ENCODE measurements at places on chromosomes 6 and 20. TPM values are rescaled to one million over a fixed set of nuclear protein-coding genes. Genes with fewer than 3 reads are reported as not detected.

DNA sequence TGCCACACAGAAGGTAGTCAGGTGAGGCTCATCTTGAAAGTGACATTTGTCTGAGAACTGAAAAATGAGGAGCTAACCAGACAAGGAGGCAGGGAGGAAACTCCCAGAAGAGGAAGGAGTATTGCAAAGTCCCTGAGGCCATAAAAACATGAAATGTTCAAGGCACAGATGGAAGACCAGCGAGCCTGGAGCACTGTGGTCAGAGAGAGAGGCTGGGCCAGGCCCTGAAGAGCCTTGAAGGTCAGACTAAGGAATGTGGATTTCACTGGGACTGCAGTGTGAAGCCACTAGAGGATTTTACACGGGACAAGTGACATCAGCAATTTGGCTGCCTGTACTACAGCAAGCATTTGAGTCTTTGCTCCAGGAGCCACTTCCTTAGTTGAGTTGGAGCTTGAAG, 21.1 kb upstream of the TMEM181 start:
- DNase-seq, result no peak

The NELFCD gene
- 44.6 TPM for total RNA-seq

DNA sequence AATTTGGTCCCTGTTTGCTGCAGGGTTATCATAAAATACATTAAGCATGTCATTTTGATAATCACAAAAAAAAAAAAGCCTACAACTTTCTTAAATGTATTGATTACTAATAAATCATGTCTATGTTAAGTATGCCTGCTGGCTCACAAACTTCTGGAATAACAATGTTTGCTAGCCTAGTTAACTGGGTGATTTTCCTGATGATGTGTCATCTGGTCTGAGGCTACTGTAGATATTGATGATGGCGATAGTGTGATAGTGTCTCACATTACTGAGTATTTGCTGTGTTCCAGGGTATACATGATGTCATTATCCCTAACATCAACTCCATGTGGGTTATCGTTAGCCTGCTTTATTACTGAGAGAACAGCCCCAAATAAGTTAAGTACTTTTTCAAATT, 86.2 kb upstream of the VSTM2L start:
- DNase-seq, result no peak

GRCh38 chr6:80282913-80283554, 176.6 kb downstream of the BCKDHB start:
- DNase-seq, result no peak

DNA sequence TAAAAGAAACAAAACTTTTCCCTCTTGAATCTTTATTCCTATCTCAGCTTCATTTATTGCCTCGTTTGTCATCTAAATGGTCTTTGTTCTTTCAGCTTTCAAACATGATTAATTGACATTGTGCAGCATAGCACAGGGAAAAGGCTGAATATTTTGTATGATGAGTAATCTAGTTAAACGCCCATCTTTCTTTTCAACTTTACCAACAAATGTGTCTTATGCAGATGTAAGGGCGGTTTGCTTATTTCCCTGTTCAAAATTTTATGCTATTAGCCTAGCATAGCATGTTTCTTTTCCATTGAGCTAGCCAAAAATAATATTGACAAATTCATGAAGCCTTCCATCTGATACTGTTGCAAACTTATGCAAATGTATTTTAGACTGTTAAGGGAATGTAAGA, 176.4 kb upstream of the AKAP12 start:
- no peak for DNase-seq

DNA sequence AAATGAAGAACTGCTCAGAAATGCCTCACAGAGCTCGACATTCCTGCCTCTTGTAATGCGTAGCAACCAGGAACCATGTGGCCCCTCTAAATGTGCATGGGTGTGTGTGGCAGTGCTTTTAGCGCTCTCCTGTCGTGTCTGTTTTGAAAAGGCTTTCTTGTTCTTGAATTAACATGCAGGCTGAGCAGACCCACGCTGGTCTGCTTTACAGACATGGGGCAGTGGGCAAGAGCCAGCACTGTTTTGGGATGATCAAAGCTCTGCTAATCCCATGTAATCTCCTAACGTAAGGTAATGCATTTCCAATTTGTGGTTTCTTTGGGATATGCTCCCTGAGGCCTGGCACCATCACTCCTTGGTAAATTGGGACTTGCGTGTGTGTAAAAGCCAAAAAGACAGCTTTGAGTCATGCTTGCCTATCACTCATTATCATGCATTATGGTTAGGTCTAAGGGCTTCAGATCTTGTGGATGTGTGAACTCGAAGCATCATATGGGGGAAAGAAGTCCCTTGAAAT, 11.8 kb downstream of the RIPOR2 start:
- DNase-seq, result no peak

The SLC22A1 gene
- 0.99 TPM for total RNA-seq

- no peak for DNase-seq
Measured at GRCh38 chr6:71228461-71229041, 60.1 kb upstream of the OGFRL1 start.

Measured in sigmoid colon (tissue), 7 donors.